GM12892 (cell line): ENCODE measurements at places on chromosomes 6 and 20.

DNA sequence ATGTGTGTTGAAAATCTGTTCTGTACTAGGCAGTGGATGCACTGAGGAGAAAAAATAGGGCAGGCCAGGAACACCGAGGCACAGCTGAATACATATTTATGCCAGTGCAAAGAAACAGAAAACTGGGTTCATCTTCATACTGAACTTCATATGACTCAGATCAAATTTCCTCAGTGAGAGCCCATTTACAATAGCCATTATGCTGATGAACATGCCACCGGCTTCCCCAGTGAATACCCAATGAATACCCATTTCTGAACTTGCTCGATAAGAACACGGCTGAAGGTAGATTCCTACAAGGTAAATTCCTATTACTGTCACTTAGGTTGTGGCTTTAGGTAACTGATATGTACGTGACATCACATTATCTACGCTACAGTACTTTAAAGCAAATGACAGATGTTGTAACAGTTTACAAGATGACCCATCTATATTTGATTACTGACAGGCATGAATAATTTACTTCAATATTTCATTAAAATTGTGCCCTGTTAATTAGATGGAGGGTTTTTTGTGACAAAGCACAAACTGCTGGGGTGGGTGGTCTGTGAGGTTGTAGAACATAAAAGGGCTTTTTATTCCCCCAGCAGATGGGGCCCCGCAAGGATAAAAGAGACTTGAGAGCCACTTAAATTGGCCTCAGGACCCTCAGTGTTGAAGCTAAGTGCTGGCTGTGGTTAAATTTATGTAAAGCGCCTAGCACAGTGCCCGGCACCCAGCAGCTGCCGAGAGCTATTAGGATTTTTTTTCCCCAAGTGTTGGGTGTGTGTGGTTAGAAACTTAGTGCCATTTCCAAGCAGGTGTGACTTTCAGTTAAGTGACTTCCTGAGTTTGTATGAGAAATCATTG is 264.5 kb downstream of the CD83 start:
- DNase-seq = no peak

DNA sequence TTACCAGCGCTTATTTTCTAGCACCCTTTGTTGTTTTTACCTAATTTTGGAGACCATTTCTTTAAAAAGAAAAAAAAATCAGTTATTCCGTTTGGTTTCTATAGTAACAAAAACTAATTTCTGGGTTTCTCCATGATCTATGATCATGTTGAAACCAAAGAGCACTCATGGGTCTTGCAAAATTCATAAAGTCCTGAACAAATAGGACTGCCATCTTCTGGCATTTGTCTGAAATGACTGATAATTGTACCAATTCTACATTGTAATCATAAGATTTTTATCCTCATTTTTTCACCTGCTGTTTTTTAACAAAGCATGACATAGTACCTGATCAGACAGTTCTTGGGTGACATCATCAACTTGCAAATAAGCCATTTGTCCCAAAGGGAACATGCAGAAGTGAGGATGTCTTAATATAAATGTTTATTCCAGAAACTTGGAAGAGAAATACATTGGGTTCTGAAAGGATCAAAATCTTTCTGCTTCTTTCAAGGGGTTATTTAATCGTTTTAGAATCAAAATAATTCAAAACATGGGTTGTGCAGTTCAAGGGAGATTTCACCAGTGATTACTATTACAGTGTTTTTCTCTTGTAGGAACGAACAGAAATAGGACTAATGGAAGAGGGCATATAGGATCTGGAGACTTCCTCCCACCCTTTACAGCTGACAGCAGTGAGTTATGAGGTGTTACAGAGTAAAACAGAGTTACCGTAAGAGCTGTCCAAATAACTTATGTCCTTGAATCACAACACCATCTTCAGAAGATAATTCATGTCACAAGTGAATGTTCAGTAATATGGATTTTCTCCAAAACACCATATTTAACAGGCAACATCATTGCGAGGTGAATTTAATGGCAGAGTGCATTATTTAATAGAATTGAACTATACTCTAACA is 87.1 kb upstream of the GJE1 start:
- no peak for DNase-seq

DNA sequence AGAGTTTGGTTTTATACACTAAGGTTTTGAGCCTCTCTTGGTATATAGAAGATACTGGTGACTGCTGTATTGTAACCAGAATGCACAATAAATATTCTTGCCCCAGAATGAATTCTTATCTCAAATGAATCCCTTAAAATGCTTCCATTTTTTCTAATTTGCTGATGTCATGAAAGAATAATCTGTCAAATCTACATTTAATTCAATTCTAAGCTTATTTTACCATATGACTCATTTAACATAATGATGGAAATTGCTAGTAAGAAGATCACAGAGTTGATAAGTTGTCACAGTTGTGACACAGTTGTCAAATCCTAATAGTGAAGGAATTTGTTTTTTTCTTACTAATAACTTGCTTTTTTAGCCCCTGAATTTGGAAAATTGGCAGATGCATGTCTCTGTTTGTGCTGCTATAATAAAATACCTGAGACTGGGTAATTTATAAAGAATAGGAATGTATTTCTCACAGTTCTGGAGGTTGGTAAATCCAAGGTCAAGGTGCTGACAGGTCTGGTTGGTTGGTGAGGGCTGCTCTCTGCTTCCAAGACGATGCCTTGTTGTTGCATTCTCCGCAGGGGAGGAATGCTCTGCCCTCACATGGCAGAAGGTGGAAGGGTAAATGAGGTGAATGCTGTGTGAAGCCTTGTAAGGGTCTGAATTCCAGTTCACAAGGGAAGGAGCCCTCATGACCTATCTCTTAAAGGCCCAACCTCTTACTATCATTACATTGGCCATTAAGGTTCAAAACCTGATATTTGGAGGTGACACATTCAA is 4.7 kb downstream of the ECT2L start:
- DNase-seq = no peak

- DNase-seq = no peak
These were observed 1.8 kb downstream of the RPL10A start for GRCh38 chr6:35469751-35470662.

DNA sequence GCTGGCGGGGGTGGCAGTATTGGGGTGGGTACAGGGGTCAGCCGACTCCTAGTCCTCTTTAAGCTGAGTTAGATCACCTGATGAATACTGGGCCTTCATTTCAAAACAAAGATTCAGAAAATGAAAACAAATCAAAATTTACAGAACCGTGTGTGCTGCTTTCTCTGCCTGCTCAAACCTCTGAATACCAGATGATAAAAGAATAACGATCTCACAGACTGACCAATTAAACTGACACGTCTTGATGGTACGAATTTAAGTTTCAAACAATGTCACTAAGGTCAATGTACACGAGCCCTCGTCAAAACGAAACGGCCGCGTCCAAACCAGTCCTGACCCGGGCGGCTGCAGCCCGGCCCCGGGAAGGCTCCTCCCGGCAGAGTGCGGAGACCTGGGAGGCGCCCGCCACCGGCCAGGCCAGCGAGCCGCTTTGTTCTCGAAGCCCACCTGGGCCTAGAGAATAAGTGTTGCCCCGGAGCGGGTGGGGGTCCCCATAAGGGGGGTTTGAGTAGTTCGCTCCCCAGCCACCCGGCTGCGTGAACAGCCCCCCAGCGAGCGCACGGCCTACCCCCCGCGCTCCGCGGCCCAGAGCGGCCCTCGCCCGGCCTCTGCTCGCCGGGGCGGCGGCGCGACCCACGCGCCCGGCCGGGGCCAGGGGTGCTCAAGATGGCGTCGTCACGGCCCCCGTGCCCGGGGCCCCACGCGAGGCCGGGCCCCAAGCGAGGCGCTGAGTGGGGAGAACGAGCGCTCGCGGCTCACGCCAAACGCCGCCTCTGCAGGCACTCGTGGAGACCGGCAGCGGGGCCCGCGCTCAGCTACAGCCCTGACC is 728 bp downstream of the PSMA7 start:
- no peak for DNase-seq

DNA sequence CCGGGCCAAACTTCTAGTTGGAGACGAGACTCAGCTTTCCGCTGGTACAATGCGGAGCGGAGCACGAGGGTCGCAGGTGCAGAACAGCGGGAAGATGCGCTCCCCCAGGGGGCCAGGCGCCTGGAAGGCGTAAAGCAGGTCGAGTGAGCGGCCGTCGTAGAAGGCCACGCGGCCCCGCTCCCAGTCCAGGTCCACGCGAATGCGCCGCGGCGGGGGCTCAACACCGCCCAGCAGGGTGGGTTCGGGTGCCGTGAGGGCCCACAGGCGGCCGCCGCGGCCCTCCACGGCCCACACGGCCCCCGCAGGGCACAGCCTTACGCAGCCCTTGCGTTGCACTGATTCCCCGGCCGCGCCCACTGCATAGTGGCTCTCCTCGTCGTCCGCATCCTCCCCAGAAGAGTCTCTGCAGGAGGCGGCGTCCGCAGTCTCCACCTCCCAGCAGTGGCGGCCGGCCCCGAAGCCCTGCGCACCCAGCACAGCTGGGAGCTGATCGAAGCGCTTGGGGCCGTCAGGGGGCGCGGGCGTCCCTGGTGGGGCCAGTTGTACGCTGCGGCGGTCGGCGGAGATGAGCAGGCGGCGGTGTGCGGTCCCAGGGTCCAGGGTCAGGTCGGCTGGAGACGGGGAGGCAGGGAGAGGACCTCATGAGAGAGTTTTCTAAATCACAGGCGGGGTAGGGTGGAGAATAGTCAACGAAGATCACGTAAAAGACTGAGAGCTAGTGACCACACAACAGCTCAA is 4.3 kb downstream of the PPP1R11 start:
- DNase-seq = no peak

DNA sequence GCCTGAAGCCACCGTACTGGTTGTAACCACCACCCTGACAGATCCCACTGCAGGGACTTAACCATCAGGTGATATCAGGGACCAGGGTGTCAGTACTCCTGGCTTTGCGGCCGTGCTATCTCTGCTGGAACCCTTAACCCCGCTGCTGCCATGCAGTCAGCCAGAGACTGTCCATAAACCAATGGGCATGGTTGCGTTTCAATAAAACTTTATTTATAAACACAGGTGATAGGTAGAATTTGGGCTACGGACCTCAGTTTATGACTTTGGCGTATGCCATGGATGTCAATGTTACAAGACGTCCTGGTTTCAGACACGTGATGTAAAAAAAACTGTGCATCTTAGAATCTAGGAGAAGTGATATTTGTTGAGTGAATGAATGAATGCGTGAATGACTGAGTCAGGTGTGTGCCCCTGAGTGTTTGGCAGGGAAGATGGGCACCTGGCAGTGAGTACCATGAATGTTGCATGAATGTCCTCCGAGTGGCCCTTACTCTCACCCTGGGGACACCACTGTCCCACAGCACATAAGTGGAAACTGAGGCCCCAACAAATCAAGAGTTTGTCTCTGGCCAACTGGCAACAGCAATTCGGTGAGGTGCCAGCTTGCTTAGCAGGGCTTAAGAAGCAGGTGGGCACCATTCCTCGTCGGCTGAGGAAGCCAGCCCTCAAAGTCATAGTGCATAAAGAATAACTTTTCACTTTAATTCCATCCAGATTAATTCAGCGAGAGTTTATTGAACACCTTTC is 64.0 kb upstream of the APCDD1L start:
- no peak for DNase-seq

DNA sequence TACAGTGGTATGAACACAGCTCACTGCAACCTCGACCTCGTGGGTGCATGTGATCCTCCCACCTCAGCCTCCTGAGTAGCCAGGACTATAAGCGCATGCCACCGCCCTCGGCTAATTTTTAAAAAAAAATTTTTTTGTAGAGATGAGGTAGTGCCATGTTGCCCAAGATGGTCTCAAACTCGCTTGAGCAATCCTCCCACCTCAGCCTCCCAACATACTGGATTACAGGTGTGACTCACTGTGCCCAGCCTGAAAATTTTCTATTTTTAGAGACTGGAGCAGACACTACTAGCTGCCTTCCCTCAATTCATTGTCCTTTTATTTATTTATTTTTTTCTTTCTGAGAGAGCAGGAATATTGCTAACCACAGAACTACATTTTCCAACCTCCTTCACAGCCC is 20.3 kb upstream of the GTF3C6 start:
- DNase-seq = no peak

- DNase-seq = no peak
These were observed 21.6 kb downstream of the PNLDC1 start for GRCh38 chr6:159821726-159822125.

DNA sequence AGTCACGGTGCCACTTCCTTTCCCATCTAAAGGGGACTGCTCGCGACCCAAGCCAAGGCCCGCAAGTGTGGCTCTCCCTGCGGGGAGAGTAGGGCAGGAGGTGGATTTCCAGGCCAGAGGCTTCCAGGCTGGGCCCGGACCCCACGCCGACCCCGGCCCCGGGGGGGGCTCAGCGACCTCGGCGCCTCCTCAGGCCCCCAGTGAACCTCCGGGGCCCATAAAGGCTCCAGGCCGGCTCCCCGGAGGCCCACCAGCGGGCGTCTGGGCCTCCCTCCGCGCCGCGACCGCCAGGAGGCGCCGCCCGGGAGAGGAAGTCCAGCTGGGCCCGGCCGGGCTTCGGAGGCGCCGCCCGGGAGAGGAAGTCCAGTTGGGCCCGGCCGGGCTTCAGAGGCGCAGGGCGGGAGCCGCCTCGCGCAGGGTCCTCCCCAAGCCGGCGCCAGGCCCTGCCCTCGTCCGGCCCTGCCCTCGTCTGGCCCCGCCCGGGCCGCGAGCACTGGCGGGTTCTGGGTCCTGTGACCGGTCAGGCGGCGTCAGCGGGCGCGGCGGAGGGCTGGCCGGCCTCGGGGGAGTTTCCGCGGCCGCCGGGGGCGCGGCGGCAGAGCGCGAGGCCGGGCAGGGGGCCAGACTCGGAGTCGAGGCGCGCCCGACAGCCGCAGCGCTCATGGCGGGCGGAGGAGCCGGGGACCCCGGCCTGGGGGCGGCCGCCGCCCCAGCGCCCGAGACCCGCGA is at the start of gene RAB32:
RAB32 (plus strand) TSS at position 623 of the 729 bp plus-strand sequence; CDS start at position 662, 39 bp downstream.
- DNase-seq = peak; percentile 12

DNA sequence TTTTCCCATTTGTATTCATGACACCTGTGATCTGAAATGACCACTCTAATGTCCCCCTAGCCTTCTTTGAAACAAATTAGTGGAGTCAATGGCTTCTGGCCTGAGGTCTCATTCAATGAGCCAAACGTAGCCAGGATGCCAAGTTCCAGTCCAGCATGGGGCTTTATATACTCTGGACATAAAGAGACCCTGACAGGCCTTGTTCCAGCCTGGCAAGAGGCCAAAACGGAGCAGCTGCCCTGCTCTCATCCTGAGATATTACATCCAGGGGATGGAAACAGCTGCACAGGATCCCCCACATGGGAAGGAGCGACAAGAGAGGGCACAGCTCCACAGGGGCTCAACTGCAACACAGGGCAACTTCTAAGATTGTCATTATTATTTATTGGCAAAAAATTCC is 437.8 kb downstream of the CDH26 start:
- no peak for DNase-seq
